ENCODE measurements at places on chromosomes 1 and 21.

GRCh38 chr1:59526240-59526639 lies 229.3 kb downstream of the FGGY start:
- DNase-seq: no peak
- H3K4me3 ChIP-seq: no peak overlapping the region
- no peaks in the 10 kb centered on the region for H3K27me3 ChIP-seq
- no peaks in the 10 kb centered on the region for H3K36me3 ChIP-seq
- H3K27ac ChIP-seq: no peak overlapping the region

- no peak overlapping the region for H3K4me3 ChIP-seq
- no peak for DNase-seq
- no peak overlapping the region for H3K27ac ChIP-seq
- no peaks in the 10 kb centered on the region for H3K27me3 ChIP-seq
- H3K36me3 ChIP-seq: peaks cover 12% of the 10 kb centered on the region
These were observed 16.9 kb downstream of the CCDC24 start for GRCh38 chr1:44008259-44008658.

- H3K4me1 ChIP-seq: no peaks in the 10 kb centered on the region
- no peaks in the 10 kb centered on the region for H3K36me3 ChIP-seq
- DNase-seq: no peak
- peaks cover 12% of the 10 kb centered on the region for H3K27me3 ChIP-seq
- no peak overlapping the region for H3K4me3 ChIP-seq
- no peak overlapping the region for H3K27ac ChIP-seq
These were observed 30.1 kb downstream of the KCNA10 start for GRCh38 chr1:110488867-110489266.

- no peak for DNase-seq
- peaks cover 13% of the 10 kb centered on the region for H3K4me1 ChIP-seq
- H3K36me3 ChIP-seq: no peaks in the 10 kb centered on the region
- H3K27ac ChIP-seq: no peak overlapping the region
These were observed 368.3 kb upstream of the ESRRG start for GRCh38 chr1:217091561-217091960.
